ENCODE measurements at places on chromosomes 16 and 17. TPM values are rescaled to one million over a fixed set of nuclear protein-coding genes. Genes with fewer than 3 reads are reported as not detected.

RCVRN gene
- total RNA-seq = not detected

CDH11 gene
- total RNA-seq = 26.9 TPM

DNAH2 gene
- 0.17 TPM for total RNA-seq

RNF227 gene
- 1.8 TPM for total RNA-seq

GAS2L2 gene
- not detected for total RNA-seq

ELMO3 gene
- total RNA-seq = 0.48 TPM

SLC39A11 gene
- 59.2 TPM for total RNA-seq

ABCC12 gene
- not detected for total RNA-seq

PRPSAP2 gene
- 49.5 TPM for total RNA-seq

IKZF3 gene
- total RNA-seq = not detected

TBC1D28 gene
- total RNA-seq = 0.12 TPM

SOST gene
- total RNA-seq = 0.24 TPM

TBC1D3E gene
- not detected for total RNA-seq

ZNF688 gene
- total RNA-seq = 11.9 TPM

FLII gene
- total RNA-seq = 474 TPM

GAA gene
- 81.7 TPM for total RNA-seq

CCL15 gene
- total RNA-seq = not detected

ANKRD40CL gene
- total RNA-seq = not detected

IL34 gene
- 7.8 TPM for total RNA-seq

SMARCE1 gene
- 161 TPM for total RNA-seq

ZNHIT3 gene
- 47.7 TPM for total RNA-seq

PTX4 gene
- not detected for total RNA-seq

CLDN7 gene
- 1.2 TPM for total RNA-seq

CAVIN1 gene
- 659 TPM for total RNA-seq

AP2B1 gene
- total RNA-seq = 98.1 TPM

NAGS gene
- 1.4 TPM for total RNA-seq

DCXR gene
- 104 TPM for total RNA-seq

TMEM238L gene
- total RNA-seq = not detected

TEX14 gene
- total RNA-seq = 0.19 TPM

TLCD3B gene
- 0.38 TPM for total RNA-seq

GJD3 gene
- not detected for total RNA-seq

TBC1D3G gene
- total RNA-seq = 0.50 TPM

ZNF75A gene
- total RNA-seq = 20.2 TPM

TNFRSF13B gene
- total RNA-seq = not detected

MMP2 gene
- 85.0 TPM for total RNA-seq

TACO1 gene
- 37.1 TPM for total RNA-seq

DNASE1L2 gene
- 3.8 TPM for total RNA-seq

HSPB9 gene
- total RNA-seq = not detected

SOX15 gene
- total RNA-seq = 2.0 TPM

STAT5B gene
- 30.9 TPM for total RNA-seq

TLCD1 gene
- total RNA-seq = 3.9 TPM

DPEP3 gene
- not detected for total RNA-seq

MMP25 gene
- 1.6 TPM for total RNA-seq

PERCC1 gene
- total RNA-seq = not detected

MVP gene
- total RNA-seq = 243 TPM

ZNF624 gene
- total RNA-seq = 8.8 TPM

DPEP1 gene
- total RNA-seq = 1.2 TPM

TRAPPC2L gene
- total RNA-seq = 52.9 TPM

ZG16 gene
- not detected for total RNA-seq

CIAO2B gene
- 150 TPM for total RNA-seq

PGAP3 gene
- total RNA-seq = 10.8 TPM

RNF222 gene
- not detected for total RNA-seq

TNFRSF17 gene
- not detected for total RNA-seq

ST6GALNAC2 gene
- 5.1 TPM for total RNA-seq

SEPTIN12 gene
- total RNA-seq = not detected
